ENCODE measurements at places on chromosomes 7 and 10.

DNA sequence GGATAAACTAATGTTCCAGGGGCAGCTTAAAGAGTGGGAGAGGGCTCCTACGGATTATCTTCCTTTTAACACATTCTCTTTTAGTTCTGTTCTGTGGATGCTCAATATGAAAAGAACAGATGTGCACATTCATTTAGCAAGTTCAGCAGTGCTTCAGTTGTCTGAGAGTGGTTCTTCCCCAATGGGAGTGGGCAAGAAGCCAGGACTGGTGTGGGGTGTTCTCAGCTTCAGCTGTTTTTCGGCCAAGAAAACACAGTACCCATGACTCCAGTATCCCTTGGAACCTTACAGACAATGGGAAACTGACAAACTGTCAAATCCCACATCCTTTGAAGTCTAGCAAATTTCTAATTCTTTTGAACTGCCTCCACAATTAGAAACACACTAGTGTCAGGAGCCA, 71.5 kb upstream of the LRRC17 start:
- no peak for DNase-seq

GRCh38 chr7:23529262-23529859, 2.4 kb downstream of the TRA2A start:
- no peak for DNase-seq

GRCh38 chr7:45885264-45885882, 2.9 kb upstream of the IGFBP1 start:
- DNase-seq, result peak; percentile 33

- no peak for DNase-seq
Measured at GRCh38 chr10:6282454-6282958, 79.8 kb downstream of the PFKFB3 start.

- DNase-seq, result no peak
Measured at GRCh38 chr7:80521809-80522208, 9.9 kb upstream of the GNAT3 start.

DNA sequence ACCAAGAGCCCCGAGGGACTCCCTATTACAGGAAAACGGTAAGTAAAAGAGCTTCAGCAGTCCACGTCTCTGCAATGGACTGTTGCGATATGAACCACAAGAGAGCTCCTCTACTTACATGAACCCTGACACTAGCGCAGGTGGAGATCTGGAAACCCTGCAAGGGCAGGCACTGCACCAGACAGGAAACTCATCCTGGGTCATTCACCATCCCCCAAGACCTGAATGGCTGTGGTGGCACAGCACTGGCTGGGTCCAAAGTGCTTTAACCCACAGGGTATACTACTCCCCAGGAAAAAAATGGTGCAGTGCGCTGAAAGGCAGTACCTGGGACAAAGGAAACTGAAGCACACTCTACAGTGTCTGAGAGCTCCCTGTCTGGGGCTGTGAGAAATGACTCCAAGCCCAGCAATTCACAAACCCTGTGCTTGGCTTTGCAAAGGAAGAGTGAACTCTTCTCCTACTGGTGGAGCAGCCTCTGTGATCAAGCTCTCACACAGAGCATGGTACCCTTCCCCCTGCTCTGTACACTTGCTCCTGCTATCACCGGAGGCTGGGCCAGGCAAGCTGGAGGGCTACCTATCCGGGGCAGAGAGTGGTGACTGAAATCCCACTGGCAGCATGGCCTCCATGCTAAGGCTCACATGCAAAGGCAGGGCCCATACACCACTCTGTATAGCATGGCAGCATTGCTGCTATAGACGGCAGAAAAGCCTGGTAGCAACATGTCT, 44.9 kb downstream of the HIBADH start:
- DNase-seq, result no peak

GRCh38 chr10:75186310-75186709, 24.3 kb upstream of the VDAC2 start:
- DNase-seq, result no peak

DNA sequence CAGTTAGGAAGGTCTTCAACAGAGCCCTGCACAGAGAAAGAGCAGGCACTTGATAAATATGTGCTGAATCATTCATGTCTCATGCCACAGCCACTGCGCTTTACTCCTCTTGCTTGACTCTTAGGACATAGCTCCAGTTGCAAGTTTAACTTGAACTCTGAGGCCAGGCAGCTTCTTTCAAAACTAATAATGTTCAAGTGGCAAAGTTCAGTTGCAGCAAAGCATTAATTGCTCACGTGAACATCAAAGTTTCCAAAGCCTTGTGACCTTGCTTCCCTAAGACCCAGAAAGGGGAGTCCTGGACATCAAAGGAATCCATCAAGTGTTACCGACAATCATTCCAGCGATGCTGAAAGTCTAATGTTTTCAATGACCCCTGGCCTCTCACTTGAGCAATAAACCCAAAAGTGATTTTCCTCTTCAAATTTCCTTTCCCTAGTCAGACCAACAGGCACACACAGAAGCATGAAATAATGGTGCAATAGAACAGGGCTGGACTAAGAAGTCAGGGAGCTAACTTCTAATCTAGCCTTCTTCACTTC, 21.8 kb upstream of the TECTB start:
- DNase-seq, result peak; percentile 88

DNA sequence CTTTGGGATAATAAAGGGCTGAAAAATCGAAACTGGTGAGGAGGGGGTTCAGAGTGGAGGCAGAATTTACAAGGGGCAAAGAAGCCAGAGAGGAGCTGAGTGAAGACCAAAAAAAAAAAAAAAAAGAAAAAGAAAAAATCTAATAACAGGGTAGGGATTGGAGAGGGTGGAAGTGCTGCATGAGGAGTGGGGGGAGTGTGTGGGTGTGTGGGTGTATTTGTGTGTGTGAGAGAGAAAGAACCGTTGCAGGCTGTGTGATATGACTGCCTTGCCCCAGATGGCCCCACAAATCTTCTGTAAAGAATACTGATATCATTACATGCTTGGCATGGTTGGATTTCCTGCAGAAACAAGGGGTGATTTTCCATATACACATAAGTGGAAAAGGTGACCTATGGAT, 207.8 kb upstream of the IMMP2L start:
- no peak for DNase-seq

DNA sequence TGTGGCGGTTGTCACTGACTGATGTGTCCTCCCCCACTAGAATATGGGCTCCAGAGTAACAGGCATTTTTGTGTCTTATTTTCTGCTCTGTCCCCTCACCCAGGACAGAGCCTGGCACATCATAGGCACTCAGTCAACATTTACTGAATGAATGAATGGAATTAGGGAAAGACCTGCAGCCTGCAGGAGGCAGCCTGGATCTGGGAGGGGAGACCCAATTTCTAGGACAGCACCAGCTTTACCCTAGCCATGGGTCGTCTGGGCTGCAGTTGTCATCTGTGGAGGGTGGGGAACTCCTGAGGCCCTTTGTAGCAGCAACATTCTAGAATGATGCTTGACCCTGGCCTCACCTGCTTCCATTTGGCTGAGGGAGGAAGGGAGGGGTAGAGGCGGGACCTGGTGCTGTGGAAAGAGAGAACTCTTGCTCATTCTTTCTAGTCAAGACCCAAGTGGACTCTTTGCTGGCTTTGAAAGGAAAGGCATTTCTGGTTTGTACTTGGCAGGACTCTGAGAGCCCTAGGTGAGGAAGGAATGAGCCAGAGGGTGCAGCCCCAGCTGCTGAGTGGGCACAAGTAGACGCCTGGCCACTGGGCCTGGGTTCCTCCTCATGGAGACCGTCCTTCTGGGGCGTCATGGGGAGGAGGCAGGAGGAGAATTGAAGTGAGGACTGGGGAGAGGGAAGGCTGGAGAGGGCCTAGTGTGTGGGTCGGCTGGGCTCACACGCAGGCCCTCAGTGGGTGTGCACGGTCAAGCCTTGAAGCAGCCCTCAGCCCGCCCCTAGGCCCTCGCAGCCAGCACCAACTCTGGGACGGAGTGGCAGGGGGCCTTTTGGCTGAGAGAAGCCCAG, 8.9 kb downstream of the FGF8 start:
- no peak for DNase-seq

DNA sequence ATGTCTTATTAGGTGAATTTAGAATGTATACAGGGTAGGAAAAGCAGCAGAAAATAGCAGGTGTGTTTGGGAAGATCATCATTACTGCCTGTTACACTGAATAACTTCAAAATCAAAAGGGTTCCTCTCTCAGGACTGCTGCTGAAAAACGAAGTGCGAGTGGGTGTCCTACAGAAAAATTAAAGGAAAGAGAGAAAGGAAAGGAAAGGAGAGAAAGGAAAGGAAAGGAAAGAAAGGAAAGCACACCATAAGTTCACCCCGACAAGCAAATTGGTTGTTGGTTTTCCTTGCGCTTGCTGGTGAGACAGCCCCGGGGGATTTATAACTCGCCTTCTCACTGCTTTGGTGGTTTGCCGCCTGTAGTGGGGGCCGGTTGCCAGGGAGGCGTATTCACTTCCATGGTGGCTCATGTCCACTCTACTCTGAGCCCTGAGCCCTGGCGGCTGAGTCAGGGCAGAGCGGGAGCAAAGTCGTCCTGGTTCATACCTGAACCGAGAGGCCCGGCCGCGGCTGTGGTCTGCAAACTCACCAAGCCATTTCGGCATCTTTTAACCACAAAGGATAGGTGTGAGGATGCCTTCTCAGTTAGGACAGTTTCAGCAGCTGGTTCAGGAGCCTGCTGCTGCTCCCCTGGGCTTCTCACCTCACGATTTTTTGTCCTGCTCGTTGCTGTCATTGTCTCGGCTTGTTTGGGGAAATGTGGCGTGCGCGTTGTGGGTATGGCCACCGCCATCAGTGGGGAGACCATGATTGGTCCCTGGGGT, 26.1 kb downstream of the INPP5A start:
- DNase-seq, result no peak

DNA sequence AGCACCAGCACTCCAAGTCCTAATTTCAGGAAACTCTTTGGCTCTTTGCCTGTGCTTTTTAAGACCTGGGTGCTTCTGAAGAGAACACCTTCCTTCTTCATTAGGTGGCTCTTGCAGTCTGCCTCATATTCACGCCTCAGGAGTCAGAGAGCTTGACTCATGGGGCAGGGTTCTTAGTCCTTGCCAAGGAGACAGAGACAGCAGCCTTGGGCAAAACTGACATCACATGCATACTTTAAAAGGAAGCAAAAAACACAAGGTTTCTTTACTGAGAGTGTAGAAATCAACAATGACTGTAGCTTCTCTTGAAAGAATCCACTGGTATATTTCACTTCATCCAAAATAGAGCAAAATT, 780.6 kb downstream of the INHBA start:
- peak; percentile 97 for DNase-seq

- no peak for DNase-seq
Measured at GRCh38 chr7:123690550-123690949, 34.9 kb downstream of the LMOD2 start.

DNA sequence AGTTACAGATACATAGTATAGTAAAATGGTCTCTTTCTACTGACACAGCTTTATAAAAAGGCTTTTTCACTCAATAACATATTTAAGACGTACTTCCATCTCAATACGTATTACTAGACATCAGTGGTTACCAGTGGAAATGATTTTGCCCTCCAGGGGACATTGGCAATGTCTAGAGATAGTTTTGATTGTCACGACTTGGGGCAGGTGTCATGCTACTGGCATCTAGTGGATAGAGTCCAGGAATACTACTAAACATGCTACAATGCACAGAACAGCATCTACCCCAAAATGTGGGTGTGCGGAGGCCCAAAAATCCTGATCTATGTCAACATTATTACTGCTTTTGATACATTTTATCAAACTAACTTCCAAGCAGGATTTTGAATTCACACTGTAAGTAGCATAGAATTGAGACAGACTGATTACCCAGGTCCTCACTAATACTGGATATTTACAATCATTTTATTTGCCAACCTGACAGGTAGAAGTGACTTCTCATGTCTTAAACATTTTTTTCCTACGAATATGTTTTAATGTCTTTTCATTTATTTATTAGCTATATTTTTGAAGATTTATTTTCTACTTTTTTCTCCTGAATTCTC, 53.8 kb downstream of the HGF start:
- peak; percentile 43 for DNase-seq

DNA sequence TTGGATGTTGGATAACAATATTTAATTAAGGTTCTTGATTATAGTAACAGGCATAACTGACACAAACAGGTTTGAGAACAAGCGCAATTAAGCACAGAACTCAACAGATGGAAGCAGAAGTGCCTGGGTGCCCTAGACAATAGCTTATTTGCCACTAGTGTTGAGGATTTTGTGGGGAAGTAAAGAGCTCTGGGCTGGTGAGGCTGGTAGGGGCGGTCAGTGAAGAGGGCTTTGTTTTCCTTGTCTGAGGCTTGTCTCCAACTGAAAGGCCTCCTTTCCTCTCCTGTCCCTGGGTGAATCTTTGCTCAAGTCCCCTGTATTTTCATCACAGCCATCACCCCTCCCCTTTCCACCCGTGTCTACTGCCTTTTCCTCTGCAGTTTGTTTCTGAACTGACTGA, 104.6 kb downstream of the KAT6B start:
- no peak for DNase-seq
